ENCODE measurements at places on chromosomes 16 and 17.
A peak's percentile ranks its signal among the peaks of the same experiment; 100 is the strongest.

DNA sequence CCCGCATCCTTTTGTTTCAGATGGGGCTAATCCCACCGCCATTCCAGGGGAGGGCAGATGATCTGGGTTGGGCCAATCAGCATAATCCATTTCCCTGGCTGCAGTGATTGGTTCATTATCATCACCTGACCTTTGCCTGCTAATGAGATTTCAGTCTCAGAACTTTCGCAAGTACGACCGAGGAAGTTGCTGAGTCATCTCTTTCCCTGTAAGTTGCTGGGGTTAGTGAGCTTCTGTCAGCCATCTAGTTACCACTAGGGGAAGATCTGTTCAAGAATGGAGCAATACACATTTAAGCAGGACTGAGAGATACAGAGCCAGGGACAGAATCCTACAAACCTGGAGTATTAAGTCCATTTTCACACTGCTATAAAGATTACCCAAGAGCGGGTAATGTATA, 65.3 kb upstream of the NUDT7 start:
- no peak for DNase-seq

DNA sequence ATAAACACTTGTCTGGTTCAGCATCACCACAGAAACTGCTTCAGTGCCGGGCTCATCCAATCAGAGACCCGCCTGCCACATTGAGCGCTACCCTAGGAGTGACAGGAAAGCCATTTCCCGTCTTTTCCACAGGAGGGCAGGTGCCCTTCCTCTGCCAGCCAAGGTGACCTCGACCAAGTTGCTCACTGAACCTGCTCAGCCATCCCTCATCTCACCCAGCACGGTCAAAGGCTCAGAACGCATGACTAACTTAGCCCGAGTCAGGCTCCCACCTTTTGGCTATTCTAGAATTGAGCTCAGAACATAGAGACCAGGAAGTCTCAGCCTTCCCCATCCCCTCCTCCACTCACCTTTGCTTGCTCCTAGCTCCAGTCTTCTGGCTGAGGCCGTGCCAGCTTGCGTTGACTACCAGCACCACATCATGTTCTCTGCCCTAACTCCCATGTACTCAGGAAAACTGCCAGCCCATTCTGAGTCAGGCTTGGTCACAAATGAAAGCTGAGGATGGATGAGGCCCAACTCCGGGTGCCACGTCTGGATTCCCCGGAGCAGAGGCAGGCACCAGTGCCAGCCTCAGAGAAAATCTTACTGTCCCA, 15.6 kb downstream of the MRPS23 start:
- no peak for DNase-seq

- no peak for DNase-seq
Measured at GRCh38 chr16:3573146-3573815, 3.9 kb downstream of the NLRC3 start.

GRCh38 chr16:83723244-83723643, 84.5 kb upstream of the HSBP1 start:
- DNase-seq: no peak

GRCh38 chr16:87333581-87334331, 16.6 kb upstream of the C16orf95 start:
- DNase-seq: no peak

DNA sequence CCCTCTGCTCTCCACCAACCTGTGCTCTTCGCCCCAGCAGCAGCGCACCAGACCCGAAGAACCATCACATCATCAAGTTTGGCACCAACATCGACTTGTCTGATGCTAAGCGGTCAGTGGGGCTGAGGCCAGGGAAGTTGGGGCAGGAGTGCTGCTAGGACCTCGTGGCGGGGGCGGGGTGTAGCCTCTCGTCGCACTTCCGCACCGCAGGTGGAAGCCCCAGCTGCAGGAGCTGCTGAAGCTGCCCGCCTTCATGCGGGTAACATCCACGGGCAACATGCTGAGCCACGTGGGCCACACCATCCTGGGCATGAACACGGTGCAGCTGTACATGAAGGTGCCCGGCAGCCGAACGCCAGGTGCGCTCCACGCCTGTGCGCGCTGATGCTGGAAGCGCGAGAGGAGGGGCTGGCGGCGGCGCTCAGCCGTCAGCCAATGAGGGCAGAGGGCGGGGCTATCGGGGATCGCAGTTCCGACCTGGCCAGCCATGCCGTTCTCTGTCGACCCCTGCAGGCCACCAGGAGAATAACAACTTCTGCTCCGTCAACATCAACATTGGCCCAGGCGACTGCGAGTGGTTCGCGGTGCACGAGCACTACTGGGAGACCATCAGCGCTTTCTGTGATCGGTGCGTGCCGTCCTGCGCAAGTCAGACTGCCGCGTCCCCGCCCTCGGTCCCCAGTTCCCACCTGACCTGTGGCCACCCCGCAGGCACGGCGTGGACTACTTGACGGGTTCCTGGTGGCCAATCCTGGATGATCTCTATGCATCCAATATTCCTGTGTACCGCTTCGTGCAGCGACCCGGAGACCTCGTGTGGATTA, 3.2 kb upstream of the TMEM88 start:
- peak; percentile 62 for DNase-seq

DNA sequence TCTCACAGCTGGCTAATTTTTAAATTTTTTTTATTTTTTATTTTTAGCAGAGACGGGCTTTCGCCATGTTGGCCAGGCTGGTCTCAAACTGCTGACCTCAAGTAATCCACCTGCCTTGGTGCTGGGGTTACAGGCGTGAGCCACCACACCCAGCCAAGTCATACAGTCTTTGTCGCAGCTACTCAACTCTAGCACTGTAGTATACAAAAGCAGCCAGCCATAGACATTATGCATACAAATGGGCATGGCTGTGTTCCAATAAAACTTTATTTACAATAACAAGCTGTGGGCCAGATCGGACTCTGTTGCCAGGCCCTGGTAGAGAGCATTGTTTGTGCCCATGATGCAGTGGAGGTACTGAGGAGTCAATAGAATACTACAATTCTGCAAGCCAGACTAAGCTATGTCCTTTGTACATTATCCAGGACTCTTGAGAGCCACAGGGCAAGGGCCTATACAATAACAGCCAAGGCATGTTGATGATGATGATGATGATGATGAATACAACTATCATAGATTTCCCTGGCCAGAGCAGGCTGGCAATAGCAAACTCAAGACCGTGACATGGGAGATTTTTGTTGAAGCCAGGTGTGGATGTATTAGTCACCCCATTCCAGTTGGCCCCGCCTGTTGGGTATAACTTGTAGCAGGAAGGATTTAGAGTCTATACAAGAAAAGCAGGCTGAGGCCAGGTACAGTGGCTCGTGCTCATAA, 101.8 kb downstream of the MYH11 start:
- no peak for DNase-seq

DNA sequence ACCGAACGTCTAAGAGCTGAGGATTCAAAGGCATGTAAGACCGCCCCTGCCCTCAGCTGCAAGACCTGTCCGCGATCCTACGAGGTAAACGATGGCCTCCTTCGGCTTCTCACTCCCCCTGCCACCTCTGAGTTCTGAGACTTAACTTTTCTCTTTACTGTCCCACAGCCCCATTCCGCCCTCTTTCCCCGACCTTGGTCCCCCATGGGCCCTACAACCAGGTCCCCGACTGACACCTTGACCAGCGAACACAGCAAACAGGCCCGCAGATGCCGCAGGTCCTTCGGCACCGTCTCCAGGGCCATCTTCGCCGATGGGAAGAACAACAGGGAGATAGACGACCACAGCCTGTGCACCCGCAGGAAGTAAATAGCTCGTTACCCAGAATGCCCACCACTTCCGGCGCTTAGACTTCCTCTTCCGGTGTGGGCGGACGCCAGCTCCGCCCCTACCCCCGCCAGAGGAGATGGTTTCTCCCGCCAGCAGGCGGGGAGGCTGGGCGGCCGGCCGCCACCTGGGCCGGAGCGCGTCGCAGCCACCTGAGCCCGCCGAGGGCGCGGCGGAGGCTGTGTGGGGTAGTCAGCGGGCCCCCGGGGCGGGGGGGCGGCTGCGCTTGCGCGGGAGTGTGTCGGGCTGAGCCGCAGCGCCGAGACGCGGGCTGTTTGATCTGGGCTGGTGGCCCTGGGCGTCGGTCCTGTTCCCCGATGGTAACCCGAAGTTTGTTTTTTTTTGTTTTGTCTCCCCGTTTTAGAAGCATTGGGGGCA, at the start of gene SUPT4H1:
Gene SUPT4H1 (minus strand): TSS at position 371 of the 765 bp plus-strand sequence. CDS start 66 bp downstream, at position 305.
- peak; percentile 98 for DNase-seq

DNA sequence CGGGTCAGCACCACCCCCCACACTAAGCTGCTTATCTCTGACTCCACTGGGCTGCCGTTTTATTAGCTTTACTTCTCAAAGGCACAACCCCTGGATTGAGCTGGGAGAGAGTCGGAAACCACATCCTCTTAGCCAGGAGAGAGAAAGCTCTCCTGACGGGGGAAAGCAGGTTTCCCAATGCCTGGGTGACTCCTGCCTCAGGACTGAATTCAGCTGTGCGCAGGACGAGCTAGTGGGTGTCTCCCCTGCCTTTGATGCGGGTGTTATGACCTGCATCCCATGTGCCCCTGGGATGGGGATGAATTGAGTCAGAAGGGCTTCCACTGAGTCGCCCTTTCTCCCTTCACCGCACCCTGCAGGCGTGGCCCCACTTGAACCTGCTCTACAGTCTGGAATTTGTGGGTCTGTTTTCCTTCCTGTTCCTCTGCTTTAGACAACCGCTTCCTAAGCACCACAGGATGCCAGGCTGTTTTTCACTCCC, 819.2 kb upstream of the EEF2KMT start:
- no peak for DNase-seq

GRCh38 chr17:5592382-5592781, 8.1 kb upstream of the NLRP1 start:
- DNase-seq: peak; percentile 46

- DNase-seq: no peak
Measured at GRCh38 chr16:8806272-8806983, 8.8 kb downstream of the PMM2 start.

GRCh38 chr16:84541999-84542817, 37.7 kb upstream of the MEAK7 start:
- DNase-seq: no peak

DNA sequence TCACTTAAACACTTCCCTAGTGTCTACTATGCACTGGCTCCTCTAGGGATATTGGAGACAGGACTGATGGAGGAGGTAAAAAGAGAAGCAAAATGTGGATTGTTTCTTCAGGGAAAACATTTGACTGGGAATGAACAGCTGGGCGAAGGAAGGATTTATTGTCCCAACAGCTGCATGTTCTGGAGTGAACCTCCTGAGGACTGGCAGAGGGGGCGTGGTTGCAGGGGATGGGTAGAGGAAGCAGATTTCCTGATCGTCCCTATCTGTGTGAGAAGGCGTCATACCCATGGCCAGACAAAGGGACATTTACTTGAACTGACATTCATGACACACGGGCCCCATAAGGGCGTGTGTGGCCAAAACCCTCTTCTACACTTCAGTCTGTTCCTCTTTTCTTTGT, 321.5 kb downstream of the MAP2K4 start:
- DNase-seq: no peak

GRCh38 chr16:87721622-87722585, 43.9 kb downstream of the KLHDC4 start:
- no peak for DNase-seq

Measured in NCI-H774 (cell line).